Activated T-cell treated with anti-CD3 and anti-CD28 coated beads, Interleukin-2, amount 50 U/mL, for 1 hour (primary cell): ENCODE measurements at places on chromosomes 3 and 15.

GRCh38 chr3:39278616-39278935 lies 1.3 kb downstream of the CX3CR1 start:
- no peak for DNase-seq

DNA sequence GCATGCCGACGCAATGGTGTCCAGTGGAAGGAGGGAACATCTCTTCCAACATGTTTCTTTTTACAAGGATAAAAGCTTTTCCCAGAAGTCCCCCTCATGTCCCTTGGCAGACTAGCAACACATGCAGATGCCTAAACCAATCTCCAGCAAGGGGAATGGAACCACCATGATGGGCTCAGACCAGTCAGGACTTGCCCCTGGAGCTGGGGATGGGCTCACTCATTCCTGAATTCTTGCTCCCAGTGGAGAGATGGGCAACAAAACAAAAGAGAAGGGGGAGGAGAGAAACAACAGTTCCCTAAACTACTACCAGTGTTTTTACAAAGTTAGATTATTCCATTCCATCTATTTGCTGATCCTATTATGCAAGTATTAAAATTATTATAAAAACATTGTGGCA lies 76.8 kb upstream of the OXTR start:
- no peak for DNase-seq

DNA sequence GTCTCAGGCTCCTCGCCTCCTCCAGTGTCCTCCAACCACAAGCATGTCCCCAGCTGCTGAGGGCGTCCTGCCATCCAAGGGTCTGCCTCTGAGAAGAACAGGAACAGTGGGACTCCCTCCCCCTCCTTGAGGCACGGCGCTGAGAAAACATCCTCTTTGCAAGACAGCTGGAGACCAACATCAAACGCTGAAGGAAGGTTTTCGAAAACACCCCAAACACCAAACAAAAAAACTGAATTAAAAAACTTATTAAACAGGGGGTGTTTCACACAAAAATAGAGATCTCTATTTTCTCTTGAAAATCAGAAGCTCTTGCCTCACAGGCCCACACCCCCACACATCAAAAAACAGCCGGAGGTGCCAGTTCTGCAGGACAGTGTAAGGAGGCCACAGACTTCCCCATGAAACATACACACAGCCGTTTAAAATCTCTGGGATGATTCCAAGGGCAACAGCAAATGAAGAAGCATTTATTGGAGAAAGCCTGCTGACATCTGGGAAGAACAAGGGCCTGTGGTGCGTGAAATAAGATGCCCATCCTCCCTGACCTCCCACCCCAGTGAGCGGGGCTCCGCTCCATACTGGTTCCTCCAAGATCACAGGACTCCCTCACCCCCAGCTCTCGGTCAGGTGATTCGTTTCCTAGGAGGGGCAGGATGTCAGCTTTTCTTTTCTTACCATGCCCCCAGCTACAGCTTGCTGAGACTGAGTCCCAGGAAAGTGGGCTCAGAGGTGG lies 71.3 kb downstream of the NUP210 start:
- DNase-seq = no peak

DNA sequence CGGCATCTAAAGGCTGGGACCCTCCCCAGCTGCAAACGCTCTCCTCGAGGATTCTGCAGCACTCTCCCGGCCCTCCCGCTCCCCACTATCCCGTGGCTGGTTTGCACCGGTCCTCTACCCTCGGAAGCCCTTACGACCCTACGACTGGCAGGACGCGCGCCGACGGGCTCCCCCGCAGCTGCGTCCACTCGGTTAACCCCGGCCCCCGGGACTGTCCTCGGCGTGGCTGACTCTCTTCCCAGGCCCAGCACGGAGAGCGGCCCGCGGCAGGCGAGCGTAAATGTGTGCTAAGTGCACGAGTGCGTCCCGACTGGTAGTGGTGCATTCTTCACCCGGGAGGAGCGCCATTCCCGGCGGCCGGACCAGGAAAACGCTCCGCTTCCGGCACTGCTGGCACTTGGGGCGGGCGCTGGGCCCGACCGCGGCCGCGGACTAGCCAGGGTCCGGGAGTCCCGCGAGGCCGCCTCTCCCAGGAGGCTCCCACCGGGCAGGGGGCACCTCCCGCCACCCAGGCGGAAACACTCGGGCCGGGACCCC lies 508 bp downstream of the GORASP1 start:
- no peak for DNase-seq

GRCh38 chr15:71393383-71393782 lies 278.1 kb downstream of the THSD4 start:
- DNase-seq = no peak

DNA sequence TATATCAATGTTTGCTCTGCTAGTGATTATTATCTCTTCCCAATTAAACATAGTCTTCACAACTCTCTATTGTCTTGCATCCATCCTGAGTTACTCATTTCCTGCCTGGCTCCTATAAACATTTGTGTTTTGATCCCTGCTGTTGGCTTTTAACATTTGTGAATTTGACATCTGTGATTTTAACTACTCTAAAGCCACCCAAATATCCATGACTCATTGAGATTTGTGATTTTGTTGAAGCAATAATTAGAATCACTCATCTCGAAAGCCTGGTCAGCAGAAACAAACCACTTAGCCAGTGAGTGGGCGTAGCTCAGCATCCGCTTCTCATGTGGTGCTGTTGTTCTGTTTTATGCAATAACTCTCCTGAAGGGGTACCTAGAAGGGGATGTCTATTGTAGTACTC lies 174.3 kb upstream of the ZBTB20 start:
- DNase-seq = no peak

DNA sequence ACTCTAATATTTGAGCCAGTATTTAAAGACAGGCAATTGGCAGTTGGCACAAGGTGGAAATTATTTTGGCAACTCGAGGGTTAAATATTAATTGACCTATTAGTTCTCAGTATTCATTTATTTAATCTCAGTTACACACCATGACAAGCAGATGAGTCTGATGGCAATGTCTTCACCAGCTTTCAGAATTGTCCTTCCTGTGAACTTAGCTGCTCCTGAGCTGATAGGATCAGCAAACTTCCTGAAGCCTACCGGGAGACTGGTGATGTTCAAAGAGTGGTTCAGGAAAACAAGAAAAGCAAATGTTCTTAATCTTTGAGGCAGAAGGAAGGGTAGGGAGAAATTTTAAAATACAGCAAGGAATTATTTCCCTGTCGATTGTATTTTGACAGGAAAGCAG lies 522.2 kb downstream of the SOX2 start:
- DNase-seq = no peak

DNA sequence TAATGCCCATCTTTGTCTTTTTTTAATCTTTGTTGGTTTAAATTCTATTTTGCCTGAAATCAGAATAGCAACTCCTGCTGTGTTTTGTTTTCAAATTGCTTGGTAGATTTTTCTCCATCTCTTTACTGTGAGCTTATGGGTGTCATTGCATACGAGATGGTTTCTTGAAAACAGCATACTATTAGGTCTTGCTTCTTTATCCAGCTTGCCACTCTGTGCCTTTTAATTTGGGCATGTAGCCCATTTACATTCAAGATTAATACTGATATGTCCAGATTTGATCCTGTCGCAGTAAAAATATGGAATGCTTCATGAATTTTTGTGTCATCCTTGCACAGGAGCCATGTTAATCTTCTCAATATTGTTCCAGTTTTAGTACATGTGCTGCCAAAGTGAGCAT lies 316.6 kb downstream of the CGGBP1 start:
- no peak for DNase-seq

- DNase-seq = no peak
These were observed 97.7 kb downstream of the DPH6 start for GRCh38 chr15:35448294-35448693.

- DNase-seq = no peak
These were observed 231.2 kb upstream of the LRTM1 start for GRCh38 chr3:55159016-55159415.
